ENCODE measurements at places on chromosomes 16 and 17.

GRCh38 chr17:77832180-77832560 is 126.3 kb upstream of the TNRC6C start:
- no peak for DNase-seq

DNA sequence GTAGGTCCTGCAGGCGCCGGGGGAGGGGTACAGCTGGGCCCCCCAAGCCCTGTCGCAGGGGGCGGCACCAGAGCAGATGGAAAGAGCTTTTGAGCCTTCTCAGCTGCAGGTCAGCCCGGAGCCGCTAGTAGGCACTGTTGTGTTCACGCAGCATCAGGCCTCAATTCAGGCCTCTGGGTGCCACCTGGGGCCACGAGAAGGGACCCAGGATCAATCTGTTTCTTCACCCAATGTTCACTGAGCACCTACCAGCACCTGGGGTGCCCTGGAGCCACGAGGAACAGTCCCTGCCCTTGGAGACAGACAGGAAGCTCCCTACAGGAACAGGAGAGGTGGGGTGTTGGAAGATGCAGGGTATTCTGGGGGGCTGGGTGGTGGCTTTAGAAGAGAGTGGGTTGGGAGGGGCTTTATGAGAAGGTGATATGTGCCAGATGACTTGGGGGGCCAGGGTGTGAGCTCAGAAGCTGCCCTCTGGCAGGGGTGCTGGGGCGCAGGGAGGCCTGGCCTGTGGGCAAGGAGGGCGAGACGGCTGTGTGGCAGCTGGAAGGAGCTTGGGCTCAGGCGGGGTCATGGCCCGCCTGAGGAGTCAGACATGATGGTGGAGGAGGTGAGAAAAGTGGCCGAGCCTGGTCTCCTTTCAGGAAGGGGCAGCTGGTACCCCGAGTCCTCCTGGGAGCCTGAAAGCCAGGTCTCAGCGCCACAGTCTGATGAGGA is 121.9 kb upstream of the GSE1 start:
- peak; percentile 11 for DNase-seq

DNA sequence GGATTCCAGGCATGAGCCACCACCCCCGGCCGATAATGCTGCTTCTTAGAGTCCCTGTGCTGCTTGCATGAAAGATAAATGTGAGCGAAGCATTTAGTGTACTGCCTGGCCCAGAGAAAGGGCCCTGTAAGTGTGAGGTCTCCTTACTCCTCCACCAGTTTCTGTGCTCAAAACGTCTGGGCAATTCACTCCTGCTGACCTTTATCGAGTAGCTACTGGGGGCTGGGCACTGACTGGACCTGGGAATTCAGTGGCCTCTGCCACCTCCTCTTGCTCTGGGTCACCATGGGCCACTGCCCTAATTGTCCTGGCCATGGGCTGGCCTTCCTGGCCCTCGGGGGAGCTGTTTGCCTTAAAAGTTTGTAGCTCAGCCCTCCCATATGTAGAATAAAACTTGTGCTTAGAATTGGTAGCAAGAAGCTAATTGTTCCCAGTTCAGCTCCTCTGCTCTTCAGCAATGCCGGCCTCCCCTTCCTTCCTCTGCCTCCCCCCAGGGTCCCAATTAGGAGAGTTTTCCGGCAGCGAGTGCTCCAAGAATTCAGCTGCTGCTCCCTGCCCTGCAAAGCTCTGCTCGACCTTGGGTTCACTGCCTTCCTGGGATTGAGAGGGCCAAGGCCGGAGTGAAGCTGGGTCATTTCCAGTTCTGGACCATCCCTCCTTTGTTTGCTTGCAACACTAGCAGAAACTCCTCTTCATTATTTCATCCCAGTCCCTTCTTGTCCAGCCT is 98.9 kb upstream of the CDC42EP4 start:
- DNase-seq: peak; percentile 10

DNA sequence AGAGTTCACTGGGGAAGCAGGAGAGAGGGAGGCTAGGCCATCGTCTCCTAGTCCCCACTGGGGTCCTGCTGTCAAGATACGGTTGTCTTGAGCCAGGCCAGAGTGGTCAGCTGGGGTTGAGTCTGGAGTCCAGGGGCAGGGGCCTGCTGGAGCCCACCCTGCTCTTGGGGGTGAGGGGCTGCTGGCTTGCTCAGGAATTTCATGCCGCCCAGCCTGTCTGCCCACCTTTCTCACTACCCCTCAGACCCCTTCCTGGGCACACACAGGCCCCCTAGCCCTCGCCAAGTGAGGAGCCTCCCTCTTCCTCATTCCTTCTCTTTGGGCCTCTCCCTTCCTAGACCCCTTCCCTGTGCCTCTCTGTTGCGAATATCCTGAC is 1.3 kb downstream of the TRAF7 start:
- no peak for DNase-seq

DNA sequence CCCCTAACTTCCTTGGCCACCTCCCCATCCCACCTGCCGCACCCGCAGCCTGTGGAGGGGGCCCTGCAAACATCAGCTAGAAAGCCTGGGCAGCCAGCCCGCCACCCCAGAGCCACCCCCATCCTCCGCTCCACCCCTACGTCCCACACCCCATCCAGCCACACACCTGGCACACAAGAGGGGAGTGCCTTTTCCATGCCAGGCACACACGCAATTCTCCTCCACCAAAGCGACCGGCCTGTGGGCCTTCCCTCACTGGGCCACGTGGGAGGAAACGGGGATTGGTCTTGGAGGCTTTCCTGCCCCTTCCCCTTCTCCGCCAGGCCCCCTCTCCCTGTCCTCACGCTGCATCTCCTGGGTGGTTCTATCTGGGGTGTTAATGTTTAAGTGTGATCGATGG is 48.7 kb upstream of the TNRC6C start:
- no peak for DNase-seq

DNA sequence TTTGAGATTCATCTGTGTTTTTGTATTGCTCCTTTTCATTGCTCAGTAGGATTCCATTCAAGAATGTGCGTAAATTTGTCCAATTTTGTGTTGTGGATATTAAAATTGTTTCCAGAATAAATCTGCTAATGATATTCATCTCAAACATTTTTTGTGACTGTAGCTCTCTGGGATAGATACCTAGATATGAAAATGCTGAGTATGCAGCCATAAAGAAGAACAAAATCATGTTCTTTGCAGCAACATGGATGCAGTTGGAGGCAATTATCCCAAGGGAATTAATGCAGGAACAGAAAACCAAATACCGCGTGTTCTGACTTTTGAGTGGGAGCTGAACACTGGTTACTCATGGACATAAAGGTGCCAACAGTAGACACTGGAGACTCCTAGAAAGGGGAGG is 40.2 kb upstream of the ATF7IP2 start:
- no peak for DNase-seq

DNA sequence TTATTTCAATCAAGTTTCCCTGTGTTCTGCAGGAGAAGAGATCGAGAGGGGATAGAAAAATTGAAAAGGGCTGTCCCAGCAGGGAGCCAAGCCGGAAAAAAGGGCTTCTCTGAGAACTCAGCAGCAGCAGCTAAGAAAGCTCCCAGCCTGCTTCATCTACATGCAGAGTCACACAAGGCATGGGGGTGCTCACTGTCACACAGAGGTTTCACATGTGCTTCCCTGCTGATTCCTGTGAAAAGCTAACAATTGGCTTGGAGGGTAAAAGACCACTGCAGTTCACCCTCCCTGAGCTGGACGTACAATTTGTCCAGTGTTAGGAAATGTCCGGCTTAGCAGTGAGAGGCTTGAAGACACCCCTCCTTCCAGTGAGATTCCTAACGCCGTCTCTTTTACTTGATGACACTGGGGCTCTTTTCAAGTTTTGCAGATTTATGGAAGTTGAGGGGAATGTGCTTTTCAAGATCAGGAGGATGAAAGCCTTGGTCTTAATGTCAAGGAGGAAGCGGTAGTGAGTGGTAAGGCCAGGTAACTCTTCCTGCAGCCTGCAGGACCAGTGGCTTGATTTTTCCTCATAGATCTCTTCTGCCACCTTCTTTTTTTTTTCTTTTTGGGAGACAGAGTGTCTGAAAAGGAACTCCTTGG is 85.6 kb downstream of the WNT3 start:
- peak; percentile 28 for DNase-seq

DNA sequence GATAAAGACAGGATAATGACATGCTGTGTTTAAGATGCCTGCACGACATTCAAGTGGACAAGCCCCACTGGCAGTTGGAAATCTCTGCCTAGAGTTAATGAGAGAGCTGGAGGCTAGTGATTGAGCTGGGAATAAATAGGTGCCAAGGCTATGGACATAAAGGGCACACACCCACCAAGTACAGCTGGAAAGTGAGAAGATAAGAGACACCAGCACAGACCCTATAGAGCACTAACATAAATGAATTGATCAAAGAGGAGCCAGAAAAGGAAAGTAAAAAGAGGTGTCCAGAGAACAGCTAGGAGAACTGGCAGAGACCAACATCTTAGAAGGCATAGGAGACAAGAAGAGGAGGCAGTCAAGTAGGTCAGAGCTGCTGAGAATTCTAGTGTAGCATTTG is 101.2 kb downstream of the YPEL2 start:
- no peak for DNase-seq

GRCh38 chr17:39716879-39717536 is 13.3 kb downstream of the MIEN1 start:
- no peak for DNase-seq

DNA sequence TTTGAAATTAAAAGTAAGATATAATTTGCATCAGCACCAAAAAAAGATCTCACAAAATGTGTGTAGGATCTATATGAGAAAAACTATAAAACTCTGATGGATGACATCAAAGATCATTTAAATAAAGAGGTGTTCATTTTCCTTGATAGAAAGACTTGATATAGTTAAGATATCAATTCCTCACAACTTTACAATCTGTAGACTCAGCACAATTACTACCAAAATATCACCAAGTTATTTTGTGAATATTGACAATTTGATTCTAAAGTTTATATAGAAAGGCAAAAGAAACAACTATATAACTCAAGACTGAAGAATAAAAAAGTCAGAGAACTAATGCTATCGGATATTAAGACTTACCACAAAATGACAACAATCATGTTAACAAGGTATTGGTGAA is 638.9 kb downstream of the HS3ST4 start:
- DNase-seq: no peak

DNA sequence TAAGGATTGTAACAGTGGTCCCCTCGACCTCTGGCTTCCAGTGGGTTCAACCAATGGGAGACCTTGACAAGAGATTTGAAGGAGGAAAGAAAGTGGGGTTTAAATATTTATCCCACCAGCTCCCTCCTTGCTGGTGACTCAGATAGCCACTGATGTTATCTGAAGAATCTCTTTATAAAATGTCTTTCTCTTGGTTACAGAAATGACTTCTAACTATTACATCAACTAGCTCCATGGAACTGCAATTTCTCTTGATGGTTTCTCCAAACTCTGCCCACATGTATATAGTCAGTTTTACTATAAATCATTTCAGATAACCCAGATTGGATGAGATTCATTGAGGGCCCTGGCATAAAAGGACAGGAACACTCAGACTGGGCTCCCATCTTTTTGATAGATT is 920.2 kb upstream of the SOX9 start:
- no peak for DNase-seq

- peak; percentile 82 for DNase-seq
Observed at GRCh38 chr17:56737421-56738161, 96.1 kb downstream of the C17orf67 start.

DNA sequence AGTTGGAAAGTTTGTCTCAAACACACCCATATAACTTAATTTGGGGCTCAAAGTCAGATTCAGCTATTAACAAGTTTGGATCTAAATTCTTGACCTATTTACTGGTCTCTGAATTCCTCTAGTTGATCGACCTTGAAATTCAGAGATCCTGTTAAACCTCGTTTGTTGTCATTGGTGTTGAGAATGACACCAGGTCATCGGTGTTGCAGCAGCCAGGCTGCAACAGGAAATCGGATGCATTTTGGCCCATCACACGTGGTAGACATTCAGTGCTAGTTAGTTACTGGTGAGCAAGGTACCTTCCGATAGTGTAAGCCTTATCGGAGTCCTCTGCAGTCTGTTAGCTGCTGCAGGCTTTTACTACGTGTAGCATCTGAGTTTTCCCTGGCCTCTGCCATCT is 82.3 kb downstream of the WWP2 start:
- no peak for DNase-seq

DNA sequence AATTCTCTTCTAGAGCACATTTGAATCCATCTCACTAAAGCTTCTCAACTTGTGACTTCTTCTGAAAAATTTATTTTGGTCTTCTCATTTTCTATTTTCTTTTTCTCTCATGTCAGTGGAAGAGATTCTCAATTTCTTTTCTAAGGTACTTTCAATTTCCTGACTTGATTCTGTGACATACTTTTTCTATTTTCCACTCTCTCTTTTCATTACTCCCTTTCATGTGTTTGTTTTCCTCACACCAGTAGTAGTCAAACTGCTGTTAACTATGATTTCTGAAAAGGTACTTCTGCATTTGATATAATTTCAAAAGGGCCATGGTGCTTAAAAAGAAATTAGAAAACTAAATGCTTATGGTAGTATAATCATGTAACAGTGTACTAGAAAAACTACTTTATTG is 41.9 kb downstream of the NFAT5 start:
- no peak for DNase-seq

- no peak for DNase-seq
Observed at GRCh38 chr16:1767116-1767994, 4.0 kb downstream of the NME3 start.

DNA sequence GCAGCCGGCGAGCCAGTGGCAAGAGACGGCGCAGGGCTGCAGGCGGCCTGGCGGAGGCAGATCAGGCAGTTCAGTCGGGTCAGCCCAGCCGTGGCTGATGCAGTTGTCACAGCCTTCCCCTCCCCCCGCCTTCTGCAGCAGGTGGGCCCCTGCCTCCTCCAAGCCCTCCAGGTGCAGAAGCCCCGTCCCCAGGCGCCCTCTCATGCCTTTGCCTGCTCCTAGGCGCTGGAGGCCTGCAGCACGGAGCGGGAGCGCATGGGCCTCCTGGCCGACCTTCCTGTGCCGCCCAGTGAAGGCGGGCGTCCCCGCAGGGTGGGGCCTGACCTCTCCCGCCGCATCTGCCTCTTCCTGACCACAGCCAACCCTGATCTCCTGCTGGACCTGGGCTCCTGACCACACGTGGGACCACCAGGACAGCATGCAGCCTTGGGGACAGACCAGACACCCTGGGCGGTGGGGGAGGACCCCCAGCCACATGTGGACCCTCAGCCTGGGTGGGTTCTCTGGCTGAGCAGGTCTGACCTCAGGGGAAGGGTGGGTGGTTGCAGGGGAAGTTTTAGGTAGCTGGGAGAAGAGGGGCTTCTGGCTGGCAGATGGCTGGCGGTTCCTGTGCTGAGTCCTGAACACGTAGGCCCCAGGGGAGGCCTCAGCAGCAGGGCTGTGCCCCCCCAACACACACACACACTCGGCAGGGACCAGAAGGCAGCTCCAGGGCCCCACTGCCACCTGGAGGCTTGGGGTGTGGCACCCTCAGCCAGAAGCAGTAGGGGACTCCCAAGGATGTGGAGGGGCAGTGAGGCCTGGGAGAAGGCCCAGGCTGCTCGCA is 3.1 kb upstream of the MRPS34 start:
- DNase-seq: no peak
